Stimulated activated CD8-positive, alpha-beta memory T cell treated with anti-CD3 and anti-CD28 coated beads, Interleukin-4, amount 100 ng/mL, for 1 hour (primary cell): ENCODE measurements at places on chromosomes 3 and 15.

DNA sequence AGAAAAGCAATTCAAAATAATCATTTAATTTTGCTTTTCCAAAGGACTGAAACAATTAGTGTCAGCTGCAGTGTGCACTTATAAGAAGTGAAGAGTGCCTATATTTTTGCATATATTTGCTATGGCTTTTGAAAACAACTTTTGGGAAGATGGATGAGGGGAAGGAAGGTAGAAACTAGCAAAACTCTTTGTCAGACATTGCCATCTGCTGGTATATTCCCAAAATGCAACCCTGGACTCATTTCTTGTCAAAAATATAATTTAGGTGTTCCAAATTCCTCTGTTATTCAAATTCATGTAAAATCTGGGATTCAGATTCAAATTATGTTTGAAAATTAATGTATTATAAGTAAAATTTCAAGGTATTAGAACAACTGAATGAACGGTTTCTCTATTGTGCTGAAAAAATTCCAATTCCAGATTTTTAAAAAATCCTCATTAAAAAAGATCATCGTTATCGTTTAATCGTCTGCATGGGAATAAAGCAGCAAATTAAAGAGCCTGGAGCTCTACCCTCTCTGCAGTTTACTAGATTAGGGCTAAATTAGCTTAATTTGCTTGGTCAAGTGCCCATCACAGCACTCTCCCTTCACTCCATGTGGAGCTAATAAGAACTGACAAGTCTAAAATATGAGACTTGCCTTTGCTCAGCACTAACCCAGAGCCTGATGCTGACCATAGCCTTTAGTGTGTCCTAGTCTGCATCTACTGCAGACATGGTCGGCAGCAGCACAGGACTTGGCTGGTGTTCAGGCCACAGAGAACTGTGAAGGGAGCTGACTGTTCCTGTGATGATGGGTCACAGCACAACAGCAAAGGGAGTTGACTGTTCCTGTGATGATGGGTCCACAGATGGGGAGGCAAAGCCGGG is 67.9 kb upstream of the MITF start:
- no peak for DNase-seq

DNA sequence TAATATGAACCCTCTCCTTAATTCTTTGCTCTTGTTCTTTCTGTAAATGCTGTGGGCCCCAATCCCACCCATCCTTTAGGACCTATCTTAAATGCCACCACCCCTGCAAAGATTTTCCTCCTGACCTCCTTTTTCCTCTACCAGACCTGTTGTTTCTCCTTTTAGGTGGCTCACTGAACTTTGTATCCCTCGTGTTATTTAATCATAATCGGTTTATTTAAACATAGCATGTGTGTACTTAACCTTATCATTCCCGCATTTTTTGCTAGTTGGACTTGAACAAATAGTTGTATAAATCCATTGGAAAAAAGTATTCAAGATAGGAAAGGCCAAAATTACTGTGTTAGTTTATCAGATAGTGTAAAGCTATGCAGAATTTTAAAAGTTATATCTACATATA is 988 bp upstream of the NFKBIZ start:
- no peak for DNase-seq

- no peak for DNase-seq
These were observed 25.2 kb downstream of the LRRK1 start for GRCh38 chr15:100944244-100944895.

- DNase-seq = no peak
These were observed 251.7 kb upstream of the TBL1XR1 start for GRCh38 chr3:177448987-177449359.

GRCh38 chr3:148229107-148229506 is 468.6 kb upstream of the AGTR1 start:
- DNase-seq = no peak

- DNase-seq = no peak
These were observed 60.9 kb downstream of the STRIT1 start for GRCh38 chr3:155232605-155233004.

GRCh38 chr15:101542306-101543025 is 53.0 kb upstream of the PCSK6 start:
- DNase-seq = no peak

DNA sequence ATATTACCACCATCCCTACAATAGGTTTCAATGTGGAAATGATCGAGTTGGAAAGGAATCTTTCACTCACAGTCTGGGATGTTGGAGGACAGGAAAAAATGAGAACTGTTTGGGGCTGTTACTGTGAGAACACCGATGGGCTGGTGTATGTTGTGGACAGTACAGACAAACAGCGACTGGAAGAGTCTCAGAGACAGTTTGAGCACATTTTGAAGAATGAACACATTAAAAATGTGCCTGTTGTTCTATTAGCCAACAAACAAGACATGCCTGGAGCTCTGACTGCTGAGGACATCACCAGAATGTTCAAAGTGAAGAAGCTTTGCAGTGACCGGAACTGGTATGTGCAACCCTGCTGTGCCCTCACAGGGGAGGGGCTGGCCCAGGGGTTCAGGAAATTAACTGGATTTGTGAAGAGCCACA is 510 bp downstream of the ARL14 start:
- DNase-seq = no peak

- DNase-seq = no peak
These were observed 63.2 kb upstream of the RAD18 start for GRCh38 chr3:9026320-9027045.

GRCh38 chr3:169218314-169218983 is 445.1 kb downstream of the MECOM start:
- no peak for DNase-seq

DNA sequence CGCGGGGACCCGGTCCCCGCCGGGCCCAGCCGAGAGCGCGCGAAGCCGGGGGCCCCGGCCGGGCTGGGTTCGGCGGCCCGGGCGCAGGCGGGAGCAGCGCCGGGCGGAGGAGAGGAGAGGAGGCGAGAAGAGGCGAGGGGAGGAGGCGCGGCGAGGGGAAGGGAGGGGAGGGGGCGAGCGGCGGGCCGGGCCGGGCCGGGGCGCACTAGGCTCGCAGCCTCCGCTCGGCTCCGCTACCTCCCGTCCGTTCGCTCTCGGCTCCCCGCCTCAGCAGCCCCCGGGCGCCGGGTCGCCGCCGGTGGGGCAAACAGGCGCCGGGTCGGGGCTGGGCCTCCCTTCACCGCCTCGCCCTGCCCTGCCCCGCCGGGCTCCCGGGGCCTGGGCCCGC is 351 bp downstream of the INSYN1 start:
- no peak for DNase-seq

- DNase-seq = no peak
These were observed 18.3 kb downstream of the FBXO22 start for GRCh38 chr15:75921732-75922703.

DNA sequence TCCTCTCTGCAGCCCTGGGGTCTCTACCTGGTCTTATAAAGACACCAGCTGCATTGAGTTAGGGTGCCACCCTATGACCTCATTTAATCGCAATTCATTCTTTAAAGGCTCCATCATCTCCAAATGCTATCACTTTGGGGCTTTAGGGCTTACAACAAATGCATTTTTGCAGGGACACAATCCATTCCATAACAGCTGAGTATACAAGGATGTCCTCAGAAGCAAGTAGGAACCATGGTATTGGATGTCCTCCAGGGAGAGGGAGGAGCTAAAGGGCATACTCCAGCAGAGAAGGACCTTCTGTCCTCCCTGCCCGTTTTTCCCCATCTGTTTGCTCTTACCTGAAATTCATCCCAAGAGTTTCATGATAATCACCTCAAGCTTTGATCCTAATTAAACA is 30.3 kb downstream of the UMPS start:
- DNase-seq = no peak

DNA sequence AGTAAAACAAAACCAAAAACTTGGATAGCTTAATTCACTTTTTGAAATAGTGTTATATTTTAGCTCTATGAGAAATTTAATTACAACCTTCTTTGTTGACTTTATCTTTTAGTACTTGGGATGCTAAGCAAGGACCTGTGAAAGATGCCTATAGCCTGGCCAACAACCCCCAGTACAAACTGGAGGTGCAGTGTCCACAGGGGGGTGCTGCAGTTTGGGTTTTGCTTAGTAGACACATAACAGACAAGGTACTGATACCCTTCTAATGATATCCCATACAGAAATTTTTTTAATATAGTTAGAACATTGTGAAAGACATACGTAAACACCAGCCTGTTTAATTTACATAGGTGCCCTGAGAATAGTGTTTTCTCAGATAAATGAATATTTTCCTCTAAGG is 35.3 kb downstream of the CAPN7 start:
- no peak for DNase-seq
